ENCODE measurements at places on chromosomes 2 and 18.

- no peak for DNase-seq
Measured at GRCh38 chr2:96213379-96213778, 4.8 kb upstream of the STARD7 start.

DNA sequence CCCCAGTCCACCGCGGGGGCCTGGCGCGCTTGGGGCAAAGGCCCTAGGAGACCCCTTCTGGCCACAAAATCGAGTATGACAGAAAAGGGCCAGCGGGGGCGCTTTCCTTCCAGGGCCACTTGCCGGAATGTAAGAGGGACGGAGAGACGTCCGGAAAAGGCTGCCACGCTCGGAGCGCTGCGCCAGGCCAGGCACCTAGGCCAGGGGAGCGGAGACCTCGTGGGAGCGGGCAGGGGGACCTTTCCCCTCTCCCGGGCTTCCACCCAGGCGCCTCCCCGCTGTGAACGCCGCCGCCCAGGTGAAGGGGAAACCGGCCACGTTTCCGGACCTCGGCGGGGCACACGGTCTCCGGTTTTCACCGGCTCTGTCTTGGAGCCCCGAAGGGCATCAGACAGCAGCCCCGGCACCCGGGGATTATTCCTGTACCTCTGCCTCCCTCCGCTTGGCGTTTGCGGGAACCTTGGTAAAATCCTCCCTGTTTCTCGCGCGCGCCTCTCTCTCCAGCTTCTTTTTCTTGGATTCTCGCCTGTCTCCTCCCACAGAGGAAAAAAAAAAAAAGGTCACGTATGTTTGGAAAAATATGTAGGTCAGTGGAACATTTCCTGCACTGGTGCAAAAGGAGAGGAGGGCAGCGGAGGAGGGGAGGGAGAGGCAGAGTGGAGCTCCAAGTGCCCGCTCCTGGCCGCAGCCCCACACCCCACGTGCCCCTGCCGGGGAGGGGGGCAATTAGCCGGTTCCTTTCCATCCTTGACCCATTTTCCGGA is 1.2 kb upstream of the NPAS2 start:
- DNase-seq, result no peak

DNA sequence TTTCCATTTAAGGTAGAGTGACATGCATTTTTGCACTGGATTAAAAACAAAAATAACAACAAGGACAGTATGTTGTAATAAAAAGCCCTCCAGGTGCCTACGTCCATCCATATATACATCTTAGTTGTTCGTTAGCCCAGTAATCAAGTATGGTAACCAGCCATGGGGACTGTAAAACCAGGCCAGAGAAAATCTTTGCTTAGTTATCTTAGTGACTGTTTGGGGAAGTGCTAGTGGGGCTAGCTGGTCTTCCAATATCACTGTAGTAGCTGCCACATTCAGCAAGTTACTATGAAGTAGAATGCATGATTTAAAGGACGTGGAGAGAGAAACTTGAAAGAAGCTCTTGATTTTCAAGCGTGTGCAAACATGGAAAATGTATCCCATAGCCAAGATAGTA is 95.9 kb upstream of the STON1 start:
- DNase-seq, result no peak

- no peak for DNase-seq
Measured at GRCh38 chr2:108967757-108968156, 21.3 kb downstream of the EDAR start.

All from DND-41 (cell line).